ENCODE measurements at places on chromosomes 5 and 9.

GRCh38 chr9:121960665-121961064 is 132.4 kb downstream of the TTLL11 start:
- no peaks in the 10 kb centered on the region for H3K27me3 ChIP-seq
- no peak for DNase-seq
- no peaks in the 10 kb centered on the region for H3K4me1 ChIP-seq
- H3K27ac ChIP-seq, result no peak overlapping the region

- no peaks in the 10 kb centered on the region for H3K27me3 ChIP-seq
- DNase-seq, result peak; percentile 72
- no peaks in the 10 kb centered on the region for H3K36me3 ChIP-seq
- no peaks in the 10 kb centered on the region for H3K4me1 ChIP-seq
- H3K27ac ChIP-seq, result no peak overlapping the region
Observed at GRCh38 chr9:89605465-89606048, 745 bp downstream of the GADD45G start.

GRCh38 chr9:98883276-98883675 is 60.4 kb upstream of the COL15A1 start:
- H3K27me3 ChIP-seq, result no peaks in the 10 kb centered on the region
- no peak for DNase-seq
- H3K27ac ChIP-seq, result no peak overlapping the region
- no peaks in the 10 kb centered on the region for H3K4me1 ChIP-seq

GRCh38 chr9:132488626-132489025 is 78.6 kb downstream of the CFAP77 start:
- 0 out of 2 replicates have a peak, but pooled peaks cover under 1% of the 10 kb centered on the region for H3K4me1 ChIP-seq
- H3K4me3 ChIP-seq, result no peak overlapping the region
- DNase-seq, result no peak
- no peaks in the 10 kb centered on the region for H3K36me3 ChIP-seq
- no peak overlapping the region for H3K27ac ChIP-seq

DNA sequence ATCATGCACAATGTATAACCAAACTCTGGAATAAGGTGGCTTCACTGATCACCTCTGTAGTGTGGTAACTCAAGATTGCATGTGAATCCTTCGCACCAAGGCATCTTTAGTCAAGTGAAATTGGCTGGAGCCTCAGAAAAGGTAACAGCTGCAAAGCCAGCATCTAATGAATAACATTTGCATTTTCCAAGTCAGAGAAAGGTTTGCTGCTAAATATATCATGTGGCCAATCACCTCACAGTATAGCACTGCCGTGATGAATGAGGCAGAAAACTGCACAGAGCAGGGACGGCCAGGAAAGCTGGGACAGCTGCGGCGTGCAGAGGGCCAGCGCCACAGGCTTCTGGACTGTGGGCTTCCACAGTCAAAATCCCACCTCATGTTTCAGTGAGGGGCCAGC is 18.5 kb downstream of the MRPS27 start:
- no peak for DNase-seq
- no peak overlapping the region for H3K4me3 ChIP-seq
- H3K27me3 ChIP-seq, result no peaks in the 10 kb centered on the region
- no peaks in the 10 kb centered on the region for H3K36me3 ChIP-seq
- H3K27ac ChIP-seq, result peak overlapping the region; percentile 30

GRCh38 chr5:143059976-143060765 is 290.0 kb downstream of the ARHGAP26 start:
- no peak overlapping the region for H3K27ac ChIP-seq
- no peak overlapping the region for H3K4me3 ChIP-seq
- peaks cover 4% of the 10 kb centered on the region for H3K36me3 ChIP-seq

Measured in H1 (cell line).